Stimulated activated effector memory CD8-positive, alpha-beta T cell treated with anti-CD3 and anti-CD28 coated beads, Interleukin-12 subunit alpha, Interleukin-12 subunit beta, amount 100 ng/mL, for 72 hours (primary cell): ENCODE measurements at places on chromosomes 7 and 10.

- no peak for DNase-seq
Measured at GRCh38 chr10:86436963-86437362, 70.4 kb upstream of the GRID1 start.

DNA sequence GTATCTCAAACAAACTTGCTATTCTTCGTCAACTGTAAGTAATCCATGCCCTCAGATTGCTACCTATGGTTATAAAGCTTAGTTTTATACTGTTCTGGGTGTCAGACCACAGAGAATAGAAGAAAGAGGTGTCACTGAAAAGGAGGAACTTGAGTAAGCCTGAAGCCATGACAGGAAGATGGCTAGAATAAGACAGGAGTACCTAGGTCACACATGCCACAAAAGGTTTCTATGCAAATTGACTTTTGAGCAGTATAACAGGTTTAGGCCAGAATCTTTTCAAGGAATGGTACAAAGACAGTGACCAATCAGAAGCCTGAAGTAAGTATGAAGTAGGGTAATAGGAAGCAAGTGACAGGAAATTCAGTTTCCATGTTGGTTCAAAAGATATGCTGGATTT, 23.5 kb downstream of the FBXW4 start:
- no peak for DNase-seq

GRCh38 chr7:151378496-151379192, 31.2 kb downstream of the WDR86 start:
- DNase-seq, result no peak

DNA sequence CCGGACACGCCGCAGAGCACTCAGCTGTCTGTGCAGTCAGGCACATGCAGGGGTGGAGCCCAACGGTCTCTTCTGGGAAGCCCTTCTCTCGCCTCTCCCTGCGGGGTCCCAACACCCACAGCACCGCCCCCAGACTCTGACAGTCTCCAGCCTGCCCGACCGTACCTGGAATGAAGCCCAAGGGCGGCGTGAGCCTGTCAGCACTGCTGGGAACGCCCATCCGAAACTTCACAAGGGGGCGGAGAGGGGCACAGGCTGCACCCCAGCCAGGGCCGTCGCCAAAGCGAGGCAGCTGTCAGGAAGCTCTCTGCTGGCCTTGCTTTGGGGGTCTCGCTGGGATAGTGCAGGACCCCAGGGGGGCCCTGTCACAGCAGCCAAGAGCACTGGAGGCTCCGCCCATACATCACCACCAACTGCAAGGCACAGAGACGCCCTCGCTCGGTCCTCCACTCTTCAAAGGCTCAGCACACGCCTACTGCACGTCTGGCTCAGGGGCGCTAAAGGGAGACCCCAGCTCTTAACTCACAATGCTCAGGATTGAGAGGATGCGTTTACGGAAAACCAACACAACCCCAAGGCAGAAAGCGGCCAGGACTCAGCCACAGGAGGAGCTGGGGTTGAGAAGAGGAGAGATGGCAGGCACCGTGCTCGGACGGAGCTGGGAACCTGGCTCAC, 30.9 kb downstream of the MAD1L1 start:
- DNase-seq, result no peak

GRCh38 chr7:1312136-1313070, 79.7 kb downstream of the UNCX start:
- no peak for DNase-seq

GRCh38 chr7:13986208-13986607, 3.3 kb downstream of the ETV1 start:
- DNase-seq, result no peak

DNA sequence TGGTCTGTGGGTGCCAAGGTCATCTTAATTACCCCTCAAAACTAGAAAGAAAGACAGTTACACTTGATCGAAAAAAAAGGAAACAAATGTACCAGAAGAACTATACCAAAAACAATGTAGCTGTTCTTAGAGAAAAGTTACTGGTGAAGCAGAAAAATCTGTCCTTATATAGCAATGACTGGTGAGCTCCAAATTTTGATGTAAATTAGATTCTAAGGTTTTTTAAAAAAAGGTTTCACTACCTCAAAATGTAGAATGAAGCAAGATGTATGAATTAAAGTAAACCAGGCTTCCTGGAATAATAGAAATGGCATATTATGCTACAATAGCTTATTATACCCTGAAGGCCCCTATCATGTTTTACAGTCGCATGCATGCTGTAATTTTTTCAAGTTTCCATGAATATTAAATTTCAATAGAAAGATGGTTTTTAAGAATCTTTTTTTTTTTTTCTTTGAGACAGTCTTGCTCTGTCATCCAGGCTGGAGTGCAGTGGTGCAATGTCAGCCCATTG, 28.4 kb upstream of the FKBP9 start:
- DNase-seq, result no peak

DNA sequence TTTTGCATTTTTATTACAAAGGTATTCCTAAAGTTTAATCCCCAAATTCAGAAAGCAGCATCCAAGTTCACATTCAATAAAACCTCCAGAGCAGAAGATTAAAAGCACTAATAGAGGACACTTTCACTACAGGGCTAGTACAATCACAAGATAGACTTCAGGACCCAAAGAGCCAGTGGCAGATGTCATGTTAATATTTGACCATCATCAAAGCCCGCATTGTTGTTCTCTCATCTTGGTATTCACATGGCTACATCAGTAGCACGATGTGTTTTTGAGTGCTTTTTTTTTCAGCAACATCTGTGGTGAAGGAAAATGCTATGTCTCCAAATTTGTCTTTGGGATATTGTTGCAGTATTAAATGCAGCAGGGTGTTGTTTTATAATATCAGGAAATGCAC, 134.3 kb downstream of the ARL4A start:
- no peak for DNase-seq

DNA sequence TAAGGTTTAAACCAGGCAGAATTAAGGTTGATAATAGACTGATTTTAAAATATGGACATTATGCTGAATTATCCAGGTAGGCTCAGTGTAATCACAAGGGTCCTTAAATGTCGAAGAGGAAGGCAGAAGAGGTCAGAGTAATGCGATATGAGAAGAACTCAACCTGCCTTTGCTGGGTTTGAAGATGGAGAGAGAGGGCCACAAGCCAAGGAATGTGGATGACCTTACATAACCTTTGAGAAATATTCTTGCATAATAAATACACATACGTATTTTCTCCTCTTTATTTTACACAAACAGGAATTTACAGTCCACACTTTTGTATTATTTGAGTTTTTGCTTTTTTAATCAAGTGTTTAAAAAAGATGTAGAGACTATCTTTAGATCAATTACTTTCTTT, 88.5 kb downstream of the ST7 start:
- DNase-seq, result no peak

DNA sequence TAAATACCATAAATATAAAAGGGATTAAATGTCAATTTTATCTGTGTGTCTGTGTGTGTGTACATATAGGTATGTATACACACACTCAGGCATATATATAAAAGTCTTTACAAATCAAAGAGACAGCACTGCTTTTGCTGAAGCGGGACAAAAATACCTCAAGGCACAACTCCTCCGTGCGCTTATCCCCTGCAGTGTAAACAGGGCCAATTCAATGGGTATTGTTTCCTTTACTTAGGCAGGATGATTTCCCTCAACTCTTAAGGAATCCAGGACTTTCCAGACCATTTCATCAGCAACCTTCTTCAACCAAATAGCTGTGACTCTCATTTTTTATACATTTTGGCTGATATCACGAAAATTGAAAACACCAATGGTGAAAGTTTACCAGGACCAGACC, 227.7 kb downstream of the CRPPA start:
- DNase-seq, result no peak
